Testis (tissue), 5 donors: ENCODE measurements at places on chromosomes 2 and 18. TPM values are rescaled to one million over a fixed set of nuclear protein-coding genes. Genes with fewer than 3 reads are reported as not detected.

ARHGEF33 gene
- total RNA-seq, result 5.9 TPM

- no peak for DNase-seq
Observed at GRCh38 chr2:185050804-185051203, 452.5 kb downstream of the ZNF804A start.

DNA sequence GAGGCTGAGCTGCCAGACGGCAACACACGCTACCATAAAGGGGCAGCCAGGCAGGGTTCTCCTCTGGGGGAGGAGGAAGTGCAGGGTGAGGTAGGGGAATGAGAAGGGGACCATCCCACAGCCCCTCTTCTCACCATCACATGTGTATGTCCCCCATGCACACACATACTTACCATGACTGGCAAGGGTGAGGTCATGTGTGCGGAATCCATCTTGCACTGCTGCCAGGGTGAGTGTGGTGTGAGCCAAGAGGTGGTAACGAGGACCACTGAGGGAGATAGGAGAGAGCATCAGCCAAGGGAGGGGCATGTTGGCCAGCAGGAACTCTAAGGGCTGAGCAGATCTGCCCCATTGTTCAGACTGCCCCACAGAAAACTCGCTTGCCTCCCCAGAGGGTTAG lies 7.1 kb downstream of the WDR54 start:
- no peak for DNase-seq

DNA sequence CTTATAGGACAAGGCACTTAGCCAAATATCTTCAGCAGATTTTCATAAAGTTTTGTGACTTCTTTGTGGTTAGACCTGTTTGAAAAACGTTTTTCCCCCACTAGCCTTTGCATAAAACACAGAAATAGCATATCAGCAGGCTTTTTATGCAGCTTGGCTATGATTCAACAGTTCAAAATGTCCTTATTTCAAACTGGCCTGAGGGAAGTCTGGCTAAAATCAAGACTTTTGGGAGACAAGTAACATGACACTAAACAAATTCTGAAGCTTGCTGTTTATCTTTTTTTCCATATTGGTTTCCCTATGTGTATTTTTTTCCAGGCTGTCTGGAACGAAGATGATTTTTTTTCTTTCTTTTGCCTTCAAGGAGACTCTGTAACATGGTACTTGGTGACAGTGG lies 95.1 kb upstream of the L3MBTL4 start:
- DNase-seq, result no peak

GRCh38 chr2:232937278-232937906 lies 67.3 kb downstream of the SNORC start:
- DNase-seq, result no peak

- DNase-seq, result no peak
Observed at GRCh38 chr2:2046497-2046896, 284.6 kb downstream of the MYT1L start.
